Stimulated activated CD4-positive, alpha-beta T cell treated with anti-CD3 and anti-CD28 coated beads, Interleukin-4, amount 100 ng/mL, for 4 hours (primary cell): ENCODE measurements at places on chromosomes 13 and 19.

DNA sequence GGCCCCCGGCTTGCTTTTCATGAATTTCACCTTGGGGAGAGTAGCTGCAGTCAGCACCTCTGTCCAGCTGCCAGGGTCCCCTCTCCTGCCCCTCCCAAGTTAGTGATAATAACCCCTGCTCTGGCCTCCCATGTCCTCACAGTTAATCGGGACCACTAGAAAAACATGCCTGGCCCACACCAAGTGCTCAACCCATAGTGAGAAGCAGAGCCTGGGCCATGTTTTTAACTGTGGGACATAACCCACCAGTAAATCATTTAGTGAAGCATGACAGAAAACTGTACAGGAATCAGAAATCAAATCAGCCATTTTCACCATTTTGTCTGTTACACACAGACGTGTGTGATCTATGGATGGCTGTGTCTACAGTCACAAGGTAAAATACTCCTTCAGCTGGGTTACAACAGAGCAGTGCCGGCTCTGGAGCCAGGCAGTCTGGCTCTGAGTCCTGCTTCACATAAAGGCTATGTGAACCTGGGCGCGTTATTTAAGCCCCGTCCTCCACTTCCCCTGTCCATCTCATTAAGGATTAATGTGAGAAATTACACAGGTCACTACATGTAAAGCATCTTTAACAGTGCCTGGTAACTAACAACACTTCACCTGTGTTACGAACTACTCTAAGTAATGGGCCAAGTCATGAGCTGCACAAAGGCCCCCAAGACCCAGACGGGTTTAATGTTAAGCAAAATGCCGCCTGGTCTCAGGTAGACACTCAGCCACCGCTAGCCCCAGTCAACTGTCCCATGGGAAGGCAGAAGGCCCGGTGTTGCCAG, 7.6 kb upstream of the ECH1 start:
- DNase-seq, result no peak

- no peak for DNase-seq
Measured at GRCh38 chr13:26503826-26504594, 53.5 kb upstream of the WASF3 start.

GRCh38 chr19:18392926-18393325, 4.5 kb downstream of the LRRC25 start:
- DNase-seq, result no peak

GRCh38 chr13:44354884-44355283, 18.7 kb upstream of the SERP2 start:
- no peak for DNase-seq

DNA sequence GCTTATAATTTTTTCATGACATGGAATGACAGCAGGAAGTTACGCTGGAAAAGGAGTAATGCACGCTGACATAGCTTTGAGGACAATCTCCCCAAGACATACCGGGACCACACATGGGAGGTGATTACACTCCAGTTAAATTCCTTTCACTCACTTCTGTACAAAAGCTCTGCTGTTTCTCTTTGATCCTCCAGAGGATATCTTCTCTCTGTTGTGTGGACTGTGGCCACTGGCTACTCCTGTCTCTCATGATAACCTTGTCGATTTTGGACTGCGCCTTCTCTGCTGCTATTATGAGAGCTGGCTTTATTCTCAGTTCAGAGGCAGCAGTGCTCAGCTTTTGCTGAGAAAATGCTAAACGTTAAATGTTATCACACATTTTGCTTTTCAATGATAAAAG, 464.6 kb downstream of the FGF9 start:
- no peak for DNase-seq

DNA sequence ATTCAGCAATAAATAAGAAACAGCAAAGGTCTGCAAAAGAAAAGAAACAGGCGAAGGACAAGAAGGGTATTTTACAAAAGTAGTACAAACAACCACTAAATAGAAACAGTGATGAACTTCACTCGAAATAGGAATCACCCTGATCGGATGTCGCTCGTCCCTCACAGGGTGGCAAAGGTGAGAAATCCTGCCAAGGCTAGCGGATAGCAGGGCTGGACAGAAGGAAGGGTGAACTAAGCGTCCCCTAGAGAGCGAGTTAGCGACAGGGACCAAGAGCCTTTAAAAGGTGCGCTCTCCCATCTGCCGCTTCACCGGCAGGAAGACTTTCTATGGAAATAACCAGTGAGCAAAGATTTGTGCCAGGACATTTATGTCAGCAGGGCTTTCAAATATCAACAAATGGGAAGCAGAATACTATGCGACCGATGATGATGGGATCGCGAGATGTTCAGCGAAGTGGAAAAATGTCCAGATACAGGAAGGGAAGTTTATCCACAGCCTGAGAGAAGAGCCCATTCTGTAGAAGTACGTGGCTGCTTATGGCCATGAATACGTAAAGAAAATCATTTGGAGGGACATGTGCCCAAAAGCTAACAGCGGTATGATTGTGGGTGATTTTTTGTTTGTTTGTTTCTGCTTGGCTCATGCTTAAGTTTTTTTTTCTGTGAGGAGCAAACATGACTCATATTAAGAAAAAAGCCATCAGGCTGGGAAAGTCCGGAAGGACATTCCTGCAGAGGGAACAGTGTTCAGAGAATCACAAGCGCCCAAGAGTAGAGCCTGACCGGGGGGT, 18.9 kb downstream of the ELAVL1 start:
- no peak for DNase-seq

GRCh38 chr13:32731576-32731975, 145.3 kb downstream of the PDS5B start:
- no peak for DNase-seq

DNA sequence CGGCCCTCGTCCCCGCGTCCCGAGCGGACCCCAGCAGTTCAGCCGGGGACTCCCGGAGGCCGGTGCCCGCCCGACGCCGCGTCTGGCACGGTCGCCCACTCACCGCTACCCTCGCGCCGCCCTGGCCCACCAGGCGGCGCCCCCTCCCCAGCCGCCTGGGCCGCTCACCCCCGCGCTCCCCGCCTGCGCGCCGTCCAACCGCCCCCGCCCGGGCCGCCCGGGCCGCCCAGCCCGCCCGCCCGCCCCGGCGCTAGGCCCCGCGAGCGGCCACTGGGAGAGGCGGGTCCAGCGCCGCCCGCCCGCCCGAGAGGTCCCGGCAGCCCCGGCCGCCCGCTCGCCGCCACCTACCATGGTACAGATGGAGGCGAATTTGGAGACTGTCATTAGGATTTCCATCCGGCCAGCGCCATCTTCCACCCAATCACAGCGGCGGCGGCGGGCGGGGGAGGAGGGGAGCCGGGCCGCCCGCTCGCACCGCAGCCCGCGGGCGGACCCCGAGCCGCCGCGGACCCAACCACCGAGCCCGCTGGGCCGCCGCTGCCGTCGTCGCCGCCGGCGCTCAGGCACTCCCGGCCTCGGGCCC, at the start of gene USP12:
USP12 (minus strand) TSS at position 568 of the 583 bp plus-strand sequence; CDS start at position 396, 172 bp downstream.
- peak; percentile 55 for DNase-seq

DNA sequence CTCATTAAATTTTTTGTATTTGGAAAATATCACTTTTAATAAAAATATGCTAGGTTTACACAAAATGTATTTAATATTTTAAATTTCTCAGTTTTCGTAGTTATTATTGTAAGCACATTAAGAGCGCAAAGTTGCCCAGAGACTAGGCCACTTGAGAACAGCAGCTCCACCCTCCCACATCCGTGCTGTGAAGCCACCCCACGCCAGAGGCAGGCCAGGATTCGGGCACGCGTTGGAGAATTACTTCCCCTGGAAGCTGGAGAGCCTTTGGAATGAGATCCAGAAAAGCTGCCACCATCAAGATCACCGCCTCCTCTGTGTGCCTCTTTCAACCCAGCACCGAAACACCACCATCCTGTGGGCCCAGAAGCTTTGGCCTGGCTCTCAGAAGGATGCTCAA, 41.0 kb upstream of the SPACA7 start:
- no peak for DNase-seq

DNA sequence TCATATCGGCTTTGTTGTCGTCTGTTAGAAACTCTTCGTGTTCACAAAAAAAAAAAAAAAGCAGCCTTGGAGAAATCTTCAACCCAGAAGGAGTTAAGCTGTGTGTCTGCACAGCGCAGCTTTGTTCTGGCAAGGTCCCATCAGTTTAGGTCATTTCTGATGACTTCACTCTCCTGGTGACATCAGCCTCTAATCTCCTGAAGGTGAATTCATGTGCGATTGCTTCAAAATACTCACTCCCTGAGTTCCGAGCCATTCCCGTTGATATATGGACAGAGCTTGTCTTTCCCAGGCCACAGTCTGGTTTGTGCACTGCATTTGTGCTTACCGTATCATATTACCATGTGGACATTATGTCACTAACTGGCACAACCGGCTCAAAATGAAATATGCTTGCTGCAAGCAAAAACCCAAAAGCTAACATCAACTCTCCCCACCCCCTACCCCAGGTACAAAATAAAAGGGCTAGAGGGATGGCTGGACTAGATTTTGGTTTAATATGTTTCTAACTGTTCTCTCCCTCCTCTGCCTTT, 342.4 kb downstream of the KCNRG start:
- no peak for DNase-seq

DNA sequence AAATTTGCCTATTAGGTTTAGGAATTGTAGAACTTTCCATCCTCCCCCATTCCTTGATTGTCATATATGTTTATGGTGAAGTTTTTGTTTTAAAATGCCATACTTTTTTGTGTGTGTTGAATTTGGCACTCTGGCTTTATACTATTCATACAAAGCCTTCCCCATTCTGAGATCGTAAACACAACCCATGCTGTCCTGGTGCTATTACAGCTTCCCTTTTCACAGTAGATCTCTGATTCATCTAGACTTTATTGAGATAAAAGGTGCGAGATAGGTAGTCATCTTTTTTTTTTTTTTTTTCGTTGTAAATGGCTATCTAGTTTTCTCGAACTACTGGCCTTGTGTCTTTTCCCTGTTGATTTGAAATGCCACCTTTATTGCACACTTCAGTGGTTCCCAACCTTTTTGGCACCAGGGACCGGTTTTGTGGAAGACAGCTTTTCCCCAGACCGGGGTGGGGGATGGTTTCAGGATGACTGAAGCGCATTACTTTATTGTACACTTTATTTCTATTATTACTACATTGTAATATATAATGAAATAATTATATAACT, 94.6 kb downstream of the LRCH1 start:
- DNase-seq, result no peak

DNA sequence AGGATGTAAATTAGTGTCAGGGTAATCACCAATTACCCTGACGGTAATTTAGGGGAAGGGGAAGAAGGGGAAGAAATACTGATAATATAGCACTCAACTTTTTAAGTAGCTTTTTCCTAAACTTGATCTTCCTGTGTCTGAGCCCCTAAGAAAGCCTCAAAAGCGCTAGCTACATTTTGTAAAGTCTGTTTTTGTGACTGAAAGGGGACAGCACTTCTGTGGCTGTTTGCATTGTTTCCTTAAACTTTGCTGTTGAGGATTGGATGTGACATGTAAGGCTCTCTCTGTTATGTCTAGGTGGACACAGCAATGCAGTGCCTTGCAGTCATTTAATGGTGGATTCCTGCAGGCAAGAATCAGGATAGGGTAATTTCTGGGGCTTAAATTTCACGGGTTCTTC, 42.8 kb downstream of the SPATA13 start:
- no peak for DNase-seq

DNA sequence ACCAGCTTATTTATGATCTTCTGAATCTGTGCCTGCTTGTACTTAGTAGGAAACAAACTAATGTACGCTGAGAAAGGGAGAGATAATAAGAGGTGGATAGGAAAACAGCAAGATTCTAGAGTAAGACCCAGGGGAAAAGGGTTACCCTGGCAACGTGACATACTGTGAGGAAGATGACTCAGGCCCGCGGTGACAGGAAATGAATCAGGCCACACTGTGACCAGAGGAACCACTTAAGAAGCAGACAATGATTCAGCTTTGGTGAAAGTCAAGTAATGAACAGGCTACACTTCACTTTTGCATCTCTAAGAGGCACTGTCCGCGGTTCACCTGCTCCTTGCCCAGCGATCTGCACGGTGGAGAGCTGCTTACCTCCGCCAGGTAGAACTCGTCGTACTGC, 158.2 kb downstream of the NALCN start:
- peak; percentile 4 for DNase-seq

GRCh38 chr13:109924376-109924775, 138.0 kb upstream of the IRS2 start:
- no peak for DNase-seq

GRCh38 chr13:46682707-46683106, 114.3 kb downstream of the ESD start:
- DNase-seq, result no peak

GRCh38 chr13:94454906-94455305, 24.6 kb downstream of the DCT start:
- no peak for DNase-seq

GRCh38 chr13:109465148-109465547, 321.2 kb downstream of the IRS2 start:
- no peak for DNase-seq

DNA sequence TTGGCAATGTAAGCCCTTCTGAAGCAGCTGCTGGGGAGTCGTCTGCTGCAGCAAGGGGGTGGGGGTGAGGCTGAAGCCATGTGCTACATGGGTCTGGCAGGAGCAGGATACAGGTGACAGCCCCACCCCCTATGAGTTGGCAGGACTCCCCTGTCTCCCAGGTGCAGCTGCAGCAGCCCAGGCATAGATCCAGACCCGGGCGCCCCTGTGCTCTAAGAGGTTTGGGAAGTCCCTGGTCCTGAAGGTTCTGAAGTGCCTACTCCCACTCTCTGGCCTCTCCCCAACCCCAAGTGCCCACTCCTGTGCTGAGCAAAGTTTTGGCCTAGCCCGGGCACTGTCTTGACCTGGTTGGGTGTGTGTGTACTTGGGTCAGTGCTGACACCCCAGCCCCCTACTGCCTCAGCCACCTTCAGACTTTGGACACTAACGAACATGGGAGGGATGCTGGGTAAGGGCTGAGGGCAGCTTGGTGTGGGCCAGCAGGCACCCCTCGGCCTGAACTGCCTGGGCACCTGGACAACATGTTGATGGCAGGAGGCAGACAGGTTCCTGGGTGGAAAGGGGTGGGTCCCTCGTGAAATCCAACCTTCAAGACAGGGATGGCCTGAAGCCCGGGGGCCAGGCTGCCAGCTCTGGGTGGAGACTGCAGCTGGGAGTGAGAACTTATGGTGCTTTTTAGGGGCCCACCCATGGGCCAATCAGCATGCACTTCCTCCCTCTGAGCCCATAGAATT, 54.1 kb upstream of the SLITRK6 start:
- DNase-seq, result no peak

DNA sequence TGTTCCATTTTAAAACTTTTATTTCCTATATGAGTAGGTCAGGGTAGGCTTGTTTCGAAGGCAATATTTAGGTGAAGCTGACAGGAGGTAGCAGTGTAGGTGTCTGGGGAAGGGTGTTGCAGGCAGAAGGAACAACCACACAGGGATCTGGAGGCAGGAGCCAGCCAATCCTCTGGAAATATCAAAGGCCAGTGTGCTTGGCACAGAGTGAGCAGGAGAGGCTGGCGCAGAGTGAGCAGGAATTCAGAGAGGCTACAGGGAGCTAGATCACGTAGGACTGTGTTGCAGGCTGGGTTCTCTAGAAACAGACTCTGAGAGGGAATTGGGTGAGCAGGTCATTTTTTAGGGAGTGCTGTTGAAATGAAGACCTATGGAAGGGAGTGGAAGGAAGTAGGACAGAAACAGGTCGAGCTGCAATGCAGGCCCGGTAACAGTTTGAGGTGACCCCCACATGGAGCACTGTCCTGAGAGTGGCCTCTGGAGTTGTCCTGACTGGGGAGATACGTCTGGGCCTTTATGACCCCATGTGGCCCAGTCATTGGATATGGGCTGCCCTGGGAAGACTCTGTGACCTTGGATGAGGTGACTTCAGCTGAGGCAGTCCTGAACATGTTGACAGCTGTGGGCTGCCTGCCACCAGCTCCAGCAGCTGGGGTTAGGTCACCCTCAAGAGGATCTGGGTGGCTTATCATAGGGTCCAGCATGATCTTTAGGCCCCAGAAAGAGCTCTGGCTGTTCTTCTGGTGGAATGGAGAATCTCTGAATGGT, 51.7 kb downstream of the ERCC5 start:
- DNase-seq, result no peak
